ENCODE measurements at places on chromosomes 16 and 17. TPM values are rescaled to one million over a fixed set of nuclear protein-coding genes. Genes with fewer than 3 reads are reported as not detected.

Gene KCNJ18
- not detected for total RNA-seq

Gene CPSF4L
- not detected for total RNA-seq

Gene MEIOB
- total RNA-seq = not detected

Gene TNP2
- not detected for total RNA-seq

Gene PLA2G10
- not detected for total RNA-seq

Gene KRT20
- total RNA-seq = not detected

Gene DUSP3
- 5.2 TPM for total RNA-seq

Gene PYDC1
- not detected for total RNA-seq

Gene CDRT15L2
- total RNA-seq = not detected

Gene KIFC3
- total RNA-seq = not detected

Gene ITGAX
- 142 TPM for total RNA-seq

Gene AP2B1
- 229 TPM for total RNA-seq

Gene PKMYT1
- total RNA-seq = 91.5 TPM

Gene NEK8
- 5.4 TPM for total RNA-seq

Gene MRM1
- 10.6 TPM for total RNA-seq

Gene SLC5A11
- 0.29 TPM for total RNA-seq

Gene HSD17B1
- total RNA-seq = 0.34 TPM

Gene TMEM98
- 1.8 TPM for total RNA-seq

Data from T-helper 1 cell treated with Interleukin-12 subunit alpha and Interleukin-12 subunit beta and Interleukin-4 antibody, amounts not matched to agents 30 ng/mL and 1 ng/mL, for 36 hours (primary cell).